ENCODE measurements at places on chromosomes 4 and X. TPM values are rescaled to one million over a fixed set of nuclear protein-coding genes. Genes with fewer than 3 reads are reported as not detected.

- DNase-seq: no peak
Observed at GRCh38 chrX:69424910-69425309, 79.2 kb upstream of the NALF2 start.

- DNase-seq: no peak
Observed at GRCh38 chr4:128130621-128131020, 69.5 kb downstream of the LARP1B start.

DNA sequence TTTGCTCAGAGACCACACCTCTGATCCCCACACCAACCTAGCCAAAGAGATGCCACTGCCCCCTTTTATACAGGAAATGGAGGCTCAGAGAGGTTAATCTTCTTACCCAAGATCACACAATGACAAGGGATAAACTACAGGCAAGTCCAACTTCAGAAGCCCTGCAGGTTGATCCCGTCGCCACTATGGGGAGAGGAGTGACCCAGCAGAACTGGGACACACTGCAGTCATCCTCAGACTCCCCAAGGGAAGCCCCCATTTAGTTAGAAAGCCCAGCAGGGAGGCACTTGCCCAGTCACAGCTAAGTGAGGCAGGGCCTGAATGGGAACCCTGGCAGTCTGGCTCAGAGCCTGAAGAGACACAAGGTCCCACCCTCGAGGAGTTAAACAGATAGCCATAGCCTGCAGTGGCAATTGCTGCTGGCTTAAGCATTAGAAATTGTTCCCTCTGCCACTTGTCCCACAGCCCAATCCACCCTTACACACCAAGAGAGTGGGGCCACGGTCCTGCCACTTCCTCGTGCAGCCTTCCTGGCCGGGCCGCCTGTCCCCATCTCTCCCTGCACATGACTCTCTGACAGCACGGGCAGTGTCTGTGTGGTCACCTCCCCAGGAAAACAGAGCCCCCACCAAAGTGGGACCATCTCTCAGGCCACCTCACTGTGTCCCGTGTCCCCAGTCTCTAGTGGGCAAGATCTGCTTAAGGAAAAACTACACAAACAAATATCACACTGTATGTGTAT lies 2.7 kb downstream of the JAKMIP1 start:
- no peak for DNase-seq

DNA sequence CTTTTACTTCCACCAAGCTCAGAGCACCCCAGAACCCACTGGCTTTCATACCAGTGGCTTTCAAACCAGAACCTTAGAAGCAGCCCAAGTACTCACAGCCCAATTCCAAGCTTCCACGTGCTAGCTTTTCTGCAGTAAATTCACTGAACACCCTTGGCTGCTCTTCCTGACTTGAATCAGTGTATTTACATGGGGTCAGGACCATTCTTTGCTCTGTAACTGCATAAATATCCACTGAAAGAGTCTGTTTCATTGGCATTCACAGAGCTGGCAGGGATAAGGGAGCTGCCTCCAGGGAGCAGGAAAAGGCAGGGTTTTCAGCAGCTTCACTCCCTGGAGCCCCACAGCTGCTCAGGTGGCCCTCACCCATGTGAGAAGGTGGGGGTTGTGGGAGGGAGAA lies 43.8 kb downstream of the RAI2 start:
- no peak for DNase-seq

Gene CT83
- not detected for total RNA-seq

Gene SPANXB1
- total RNA-seq: not detected

Gene SLC39A8
- 42.4 TPM for total RNA-seq

Gene RAB39B
- total RNA-seq: 0.27 TPM
